Aorta (tissue), 5 donors: ENCODE measurements at places on chromosomes 11 and 22. TPM values are rescaled to one million over a fixed set of nuclear protein-coding genes. Genes with fewer than 3 reads are reported as not detected.

DNA sequence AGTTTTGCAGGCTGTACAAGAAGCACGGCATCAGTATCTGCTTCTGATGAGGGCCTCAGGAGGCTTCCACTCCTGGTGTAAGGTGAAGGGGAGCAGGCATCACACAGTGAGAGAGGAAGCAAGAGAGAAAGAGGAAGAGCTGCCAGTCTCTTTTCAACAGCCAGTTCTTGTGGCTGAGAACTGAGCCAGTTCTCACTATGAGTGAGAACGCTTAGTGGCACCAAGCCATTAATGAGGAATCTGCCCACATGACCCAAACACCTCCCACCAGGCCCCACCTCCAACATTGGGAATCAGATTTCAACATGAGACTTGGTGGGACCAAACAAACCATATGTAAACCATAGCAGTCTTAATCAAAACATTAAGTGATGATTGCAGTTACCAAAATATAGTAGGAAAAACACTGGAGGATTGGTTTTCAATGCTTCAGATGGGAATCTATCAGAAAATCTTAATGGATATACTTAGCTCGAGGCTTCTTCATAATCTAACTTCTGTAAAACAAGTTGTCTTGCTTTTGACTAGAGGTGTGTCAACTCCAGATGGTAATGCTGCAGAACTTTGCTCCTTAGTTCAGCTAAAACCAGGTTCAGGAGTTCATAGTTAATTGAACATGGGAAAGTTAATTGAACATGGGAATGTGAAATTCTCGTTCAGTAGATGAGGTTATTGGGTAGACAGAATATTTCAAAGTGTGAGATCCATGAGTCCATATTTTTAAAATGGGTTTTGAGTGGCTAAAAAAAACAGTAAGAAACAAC lies 12.2 kb downstream of the FAR1 start:
- DNase-seq: no peak

Gene MACROD1
- 19.0 TPM for total RNA-seq

Gene CDC42EP1
- total RNA-seq: 76.3 TPM

DNA sequence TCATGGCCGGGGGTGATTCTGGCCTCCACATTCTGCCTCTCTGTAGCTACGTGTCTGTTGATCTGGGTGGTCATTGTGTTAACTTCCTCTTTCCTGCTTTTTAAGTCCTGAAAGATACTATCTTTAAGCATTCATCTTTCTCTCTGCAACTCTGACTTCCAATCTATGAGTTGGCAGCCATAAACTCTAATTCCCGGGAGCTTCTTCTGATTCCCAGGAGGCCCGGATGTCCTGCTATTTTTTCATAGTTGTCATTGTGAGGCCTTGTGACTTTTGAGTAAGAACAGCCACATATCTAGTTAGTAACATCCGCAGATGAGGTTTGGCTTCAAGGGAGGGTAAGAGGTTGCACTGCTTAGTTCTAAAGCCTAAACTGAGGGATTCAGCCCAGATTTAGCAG lies 107.8 kb downstream of the SYN3 start:
- no peak for DNase-seq

- DNase-seq: no peak
These were observed 999 bp downstream of the FGF3 start for GRCh38 chr11:69818231-69818602.

Gene C22orf42
- not detected for total RNA-seq
